ENCODE measurements at places on chromosomes 3 and 15.

DNA sequence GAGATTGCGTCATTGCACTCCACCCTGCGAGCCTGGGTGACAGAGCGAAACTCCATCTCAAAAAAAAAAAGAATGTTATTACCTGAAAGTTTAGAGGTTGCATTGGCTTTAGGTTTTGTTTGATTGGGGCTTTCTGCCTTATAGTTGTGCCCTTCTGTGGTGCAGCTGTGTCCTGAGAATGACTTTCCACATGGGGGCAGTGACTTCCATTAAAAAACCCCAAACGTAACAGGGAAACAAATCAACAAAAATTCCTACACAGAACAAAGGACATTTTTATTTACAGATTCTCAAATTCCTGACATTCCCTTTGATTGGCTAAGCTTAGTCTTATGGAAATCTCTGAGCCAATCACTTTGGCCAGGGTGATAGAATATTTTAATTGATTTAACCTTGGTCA is 154.1 kb upstream of the GPR149 start:
- DNase-seq, result no peak

- no peak for DNase-seq
These were observed 91.0 kb downstream of the EPHB1 start for GRCh38 chr3:134885877-134886621.

- no peak for DNase-seq
These were observed 35.8 kb downstream of the ANAPC13 start for GRCh38 chr3:134449951-134450350.

- DNase-seq, result no peak
These were observed 23.9 kb downstream of the EIF1B start for GRCh38 chr3:40333416-40333815.

GRCh38 chr3:33645060-33645647 is 72.9 kb downstream of the CLASP2 start:
- DNase-seq, result no peak

- DNase-seq, result no peak
These were observed 116.5 kb downstream of the NEK10 start for GRCh38 chr3:27252646-27253045.

DNA sequence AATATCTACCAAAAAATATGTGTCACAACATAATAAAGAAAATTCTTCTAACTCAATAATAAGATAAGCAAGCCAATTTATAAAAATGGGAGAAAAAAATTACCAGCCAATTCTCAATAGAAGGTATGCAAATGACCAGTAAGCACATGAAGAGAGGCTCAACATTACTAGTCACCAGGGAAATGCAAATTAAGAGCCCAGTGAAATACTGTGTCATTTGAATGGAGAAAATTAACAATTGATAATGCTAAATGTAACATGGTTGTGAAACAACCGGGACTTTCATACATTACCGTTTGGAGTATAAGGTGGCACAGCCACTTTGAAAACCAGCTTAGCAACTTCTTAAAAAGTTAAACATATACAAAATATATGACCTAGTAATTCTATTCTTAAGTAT is 460.7 kb downstream of the IGSF11 start:
- DNase-seq, result no peak

GRCh38 chr3:78999139-78999538 is 768.7 kb downstream of the ROBO1 start:
- DNase-seq, result no peak

- DNase-seq, result no peak
These were observed 383.7 kb downstream of the GAP43 start for GRCh38 chr3:116007000-116007399.

DNA sequence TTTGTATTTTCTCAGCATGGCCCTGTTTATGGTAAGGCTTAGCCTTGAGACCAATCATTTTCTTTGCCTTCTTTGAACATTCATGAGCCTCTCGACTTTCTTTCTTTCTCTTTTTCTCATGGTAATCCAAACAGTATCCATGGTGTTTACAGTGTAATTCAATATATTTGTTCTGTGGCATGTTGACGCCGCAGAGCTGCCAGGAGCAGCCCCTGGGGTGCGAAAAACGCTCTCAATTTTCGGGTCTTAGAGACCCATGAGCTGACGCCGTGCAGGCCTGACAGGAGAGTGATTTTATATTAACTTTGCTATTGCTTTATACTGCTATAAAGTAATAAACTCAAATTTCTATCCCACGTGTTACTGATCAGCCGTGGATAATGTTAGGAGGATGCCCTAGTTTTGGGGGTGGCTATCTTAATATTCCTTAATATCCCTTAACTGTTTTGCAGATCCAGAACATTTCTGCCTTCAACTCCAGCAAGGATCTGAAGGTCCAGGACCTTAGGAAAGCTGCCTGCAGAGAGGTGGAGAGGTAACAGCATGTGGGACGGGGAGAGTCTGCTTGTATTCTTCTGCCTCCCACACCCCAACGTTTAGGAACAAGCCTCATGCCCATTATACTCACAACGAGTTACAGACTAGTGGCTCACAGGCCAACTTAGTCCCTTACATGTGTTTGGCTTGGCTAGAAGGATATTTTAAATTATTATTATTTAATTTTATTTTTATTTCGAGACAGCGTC is 29.3 kb upstream of the MYO1E start:
- DNase-seq, result peak; percentile 76

- DNase-seq, result no peak
These were observed 94.3 kb downstream of the OXNAD1 start for GRCh38 chr3:16359331-16359730.

- DNase-seq, result no peak
These were observed 12.8 kb downstream of the DCUN1D1 start for GRCh38 chr3:182967218-182968204.

DNA sequence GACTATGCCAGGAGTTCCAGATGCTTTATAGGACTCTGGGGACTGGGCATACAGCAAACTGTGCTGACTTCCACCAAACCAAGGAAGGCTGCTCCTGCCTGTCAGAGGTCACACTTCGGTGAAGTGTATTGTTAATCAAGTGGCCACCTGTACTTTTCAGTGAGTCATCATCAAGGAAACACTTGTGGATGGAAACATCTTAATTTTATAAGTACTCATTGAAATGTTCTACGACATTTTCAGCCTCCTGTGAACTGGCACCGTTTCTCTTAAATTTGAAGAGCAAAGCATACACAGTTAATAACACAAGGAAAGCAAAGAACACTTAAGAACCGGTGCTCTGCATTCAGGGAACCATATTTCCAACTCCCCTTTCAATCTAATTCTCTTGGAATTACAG is 801.7 kb upstream of the DPPA4 start:
- DNase-seq, result no peak

- DNase-seq, result no peak
These were observed 246.5 kb downstream of the LRRN1 start for GRCh38 chr3:4045756-4046155.

DNA sequence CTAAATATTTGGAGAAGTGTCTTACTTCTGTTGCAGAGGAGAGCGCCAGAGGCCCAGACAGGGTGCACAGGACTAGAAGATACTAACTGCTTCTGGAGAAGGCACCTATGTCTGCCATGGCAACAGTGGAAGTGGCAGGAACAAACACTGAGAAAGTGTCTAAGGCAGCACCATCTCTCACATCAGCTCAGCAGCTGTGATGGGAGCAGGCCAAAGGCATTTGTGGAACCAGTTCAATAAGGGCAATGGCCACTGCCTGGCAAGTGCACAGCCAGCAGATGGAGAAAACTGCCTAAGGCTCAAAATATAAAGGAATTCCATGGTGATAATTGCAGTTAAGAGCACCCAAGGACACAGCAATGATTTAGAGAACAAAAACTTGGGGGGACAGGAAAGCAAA is 563.0 kb upstream of the CCDC54 start:
- DNase-seq, result no peak

- DNase-seq, result no peak
These were observed 65.9 kb downstream of the PGPEP1L start for GRCh38 chr15:98941595-98942255.

- no peak for DNase-seq
These were observed 913.8 kb downstream of the FHIT start for GRCh38 chr3:60337421-60337820.

All from NCI-H345 (cell line).